ENCODE measurements at places on chromosomes 13 and 19.

DNA sequence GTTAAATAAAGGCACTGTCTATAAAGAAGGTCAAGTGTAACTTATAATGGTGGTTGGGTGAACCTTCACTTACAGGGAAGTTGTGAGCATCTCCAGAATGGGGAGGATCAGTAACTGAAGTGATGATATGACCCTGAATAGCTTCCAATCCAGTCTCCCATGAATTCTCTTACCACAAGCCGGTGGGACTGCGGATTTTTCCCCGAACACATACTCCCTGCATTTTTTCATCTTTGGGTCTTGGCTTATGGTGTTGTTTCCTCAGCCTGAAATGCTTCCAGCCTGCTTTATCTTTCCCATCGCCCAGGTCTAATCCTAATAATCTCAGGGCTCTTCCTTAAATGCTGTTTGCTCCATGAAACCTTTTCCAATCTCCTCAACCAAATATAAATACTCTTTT, 2.0 kb upstream of the CSNK1A1L start:
- DNase-seq, result no peak

- peak; percentile 67 for DNase-seq
Observed at GRCh38 chr13:61316647-61317046, 99.0 kb downstream of the PCDH20 start.

- DNase-seq, result no peak
Observed at GRCh38 chr19:13972368-13973155, 20.3 kb downstream of the DCAF15 start.

GRCh38 chr13:24207841-24208667, 47.5 kb downstream of the SPATA13 start:
- no peak for DNase-seq

DNA sequence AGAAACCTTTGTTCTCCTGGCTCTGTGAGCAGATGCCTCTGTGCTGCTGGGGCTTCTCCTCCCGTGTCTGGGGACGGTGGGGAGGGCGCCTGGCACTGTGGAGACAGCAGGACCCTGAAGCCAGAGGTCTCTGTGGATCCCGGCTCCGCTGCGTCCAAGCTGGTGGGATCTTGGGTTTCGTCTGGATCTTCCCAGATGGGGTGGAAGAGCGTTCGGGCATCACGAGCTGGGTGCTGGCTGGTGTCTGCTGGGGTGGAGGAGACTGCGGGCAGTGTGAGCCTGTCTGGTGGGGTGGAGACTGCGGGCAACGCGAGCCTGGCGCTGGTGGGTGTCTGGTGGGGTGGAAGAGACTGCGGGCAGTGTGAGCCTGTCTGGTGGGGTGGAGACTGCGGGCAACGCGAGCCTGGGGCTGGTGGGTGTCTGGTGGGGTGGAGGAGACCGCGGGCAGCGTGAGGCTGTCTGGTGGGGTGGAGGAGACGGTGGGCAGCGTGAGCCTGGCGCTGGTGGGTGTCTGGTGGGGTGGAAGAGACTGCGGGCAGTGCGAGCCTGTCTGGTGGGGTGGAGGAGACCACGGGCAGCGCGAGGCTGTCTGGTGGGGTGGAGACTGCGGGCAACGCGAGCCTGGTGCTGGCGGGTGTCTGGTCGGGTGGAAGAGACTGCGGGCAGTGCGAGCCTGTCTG, 5.6 kb downstream of the TEX29 start:
- no peak for DNase-seq

DNA sequence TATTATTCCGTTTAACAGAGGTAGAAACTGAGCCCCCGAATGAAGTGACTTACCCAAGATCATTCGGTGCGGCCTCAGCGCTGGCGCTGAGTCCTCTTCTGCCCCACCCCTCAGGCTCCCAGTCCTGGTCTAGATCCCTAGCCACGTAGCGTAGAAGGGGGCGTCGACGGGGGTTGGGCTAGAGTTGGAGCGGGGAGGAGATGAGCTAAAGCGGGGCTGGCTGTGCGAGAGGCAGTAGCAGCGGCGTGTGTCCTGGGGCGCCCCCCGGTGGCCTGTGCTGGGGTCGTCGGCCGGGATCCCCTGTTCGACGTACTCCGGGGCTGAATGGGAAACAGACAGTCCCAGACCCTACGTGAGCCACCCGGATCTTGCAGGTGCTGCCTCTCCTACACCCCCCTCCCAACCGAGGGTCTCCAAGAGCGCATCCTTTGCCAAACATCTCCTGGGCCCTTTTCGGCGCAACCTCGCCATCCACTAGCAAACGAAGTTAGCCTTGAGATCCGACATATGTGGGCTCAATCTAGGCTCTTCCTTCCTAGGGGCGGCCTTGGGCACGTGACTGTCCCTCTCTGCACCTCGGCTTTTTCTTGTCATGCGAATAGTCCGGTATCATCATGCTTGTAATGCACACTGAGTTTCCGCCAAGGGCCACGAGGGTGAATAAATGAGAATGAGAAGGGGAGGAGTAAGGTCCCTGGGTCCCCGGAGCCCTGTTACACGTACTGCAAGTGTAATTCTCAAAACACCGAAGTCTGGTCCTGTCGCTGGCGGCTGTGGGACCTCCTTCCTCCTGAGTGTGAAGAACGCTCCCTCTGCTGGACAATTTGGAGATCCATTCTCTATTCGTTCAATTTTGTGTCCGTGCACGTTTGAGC, 47.7 kb downstream of the CYP4F22 start:
- peak; percentile 96 for DNase-seq

DNA sequence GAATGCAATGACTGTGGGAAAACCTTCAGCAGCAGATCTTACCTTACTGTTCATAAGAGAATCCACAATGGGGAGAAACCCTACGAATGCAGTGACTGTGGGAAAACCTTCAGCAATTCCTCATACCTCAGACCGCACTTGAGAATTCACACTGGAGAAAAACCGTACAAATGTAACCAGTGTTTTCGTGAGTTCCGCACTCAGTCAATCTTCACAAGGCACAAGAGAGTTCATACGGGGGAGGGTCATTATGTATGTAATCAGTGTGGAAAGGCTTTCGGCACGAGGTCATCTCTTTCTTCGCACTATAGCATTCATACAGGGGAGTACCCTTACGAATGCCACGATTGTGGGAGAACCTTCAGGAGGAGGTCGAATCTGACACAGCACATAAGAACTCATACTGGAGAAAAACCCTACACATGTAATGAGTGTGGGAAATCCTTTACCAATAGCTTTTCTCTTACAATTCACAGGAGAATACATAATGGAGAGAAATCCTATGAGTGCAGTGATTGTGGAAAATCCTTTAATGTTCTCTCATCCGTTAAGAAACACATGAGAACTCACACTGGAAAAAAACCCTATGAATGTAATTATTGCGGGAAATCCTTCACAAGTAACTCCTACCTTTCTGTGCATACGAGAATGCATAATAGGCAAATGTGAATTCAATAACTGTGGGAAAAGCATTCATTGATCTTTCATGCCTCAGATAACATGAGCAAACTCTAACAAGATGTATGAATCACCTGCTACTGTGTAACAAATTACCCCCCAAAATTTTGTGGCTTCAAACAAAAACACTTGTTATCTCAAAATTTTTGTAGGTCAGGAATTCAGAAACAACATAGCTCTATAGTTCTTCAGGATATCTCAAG, 13.8 kb downstream of the ZNF557 start:
- no peak for DNase-seq

DNA sequence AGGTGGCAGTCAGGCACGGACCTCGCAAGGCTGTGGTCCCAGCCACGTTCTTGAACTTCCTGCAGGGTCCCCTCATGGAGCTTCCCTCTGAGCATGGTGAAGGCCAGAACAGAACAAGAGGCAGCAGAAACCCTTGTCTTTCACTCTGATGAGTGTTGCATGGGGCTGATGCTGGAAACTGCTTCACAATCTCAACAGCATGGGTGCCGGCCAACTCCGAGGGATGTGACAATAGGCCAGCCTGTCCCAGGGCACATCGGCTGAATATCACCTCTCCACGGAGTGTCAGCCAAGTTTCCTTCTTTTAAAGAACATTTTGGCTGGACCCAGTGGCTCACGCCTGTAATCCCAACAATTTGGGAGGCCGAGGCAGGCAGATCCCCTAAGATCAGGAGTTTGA, 173.9 kb downstream of the FOXO1 start:
- DNase-seq, result no peak

DNA sequence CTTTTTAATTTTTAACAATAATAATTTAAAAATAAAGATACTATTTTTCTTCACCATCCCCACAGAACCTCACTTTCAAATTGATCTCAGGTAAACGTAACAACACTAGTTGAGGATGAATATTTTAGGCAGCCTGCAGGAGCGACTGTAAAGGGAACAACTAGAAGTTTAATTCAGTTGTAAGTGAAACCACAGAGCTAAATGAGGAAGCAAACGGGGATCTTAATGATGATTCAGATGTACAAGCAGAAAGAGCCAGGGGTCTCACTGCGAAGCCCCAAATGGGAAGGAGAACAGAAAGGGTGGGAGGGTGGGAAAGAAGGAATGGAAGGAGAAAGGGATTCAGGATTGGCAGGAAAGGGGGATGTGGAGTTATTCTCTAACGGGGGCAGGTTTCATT, 54.6 kb upstream of the RAP2A start:
- no peak for DNase-seq

DNA sequence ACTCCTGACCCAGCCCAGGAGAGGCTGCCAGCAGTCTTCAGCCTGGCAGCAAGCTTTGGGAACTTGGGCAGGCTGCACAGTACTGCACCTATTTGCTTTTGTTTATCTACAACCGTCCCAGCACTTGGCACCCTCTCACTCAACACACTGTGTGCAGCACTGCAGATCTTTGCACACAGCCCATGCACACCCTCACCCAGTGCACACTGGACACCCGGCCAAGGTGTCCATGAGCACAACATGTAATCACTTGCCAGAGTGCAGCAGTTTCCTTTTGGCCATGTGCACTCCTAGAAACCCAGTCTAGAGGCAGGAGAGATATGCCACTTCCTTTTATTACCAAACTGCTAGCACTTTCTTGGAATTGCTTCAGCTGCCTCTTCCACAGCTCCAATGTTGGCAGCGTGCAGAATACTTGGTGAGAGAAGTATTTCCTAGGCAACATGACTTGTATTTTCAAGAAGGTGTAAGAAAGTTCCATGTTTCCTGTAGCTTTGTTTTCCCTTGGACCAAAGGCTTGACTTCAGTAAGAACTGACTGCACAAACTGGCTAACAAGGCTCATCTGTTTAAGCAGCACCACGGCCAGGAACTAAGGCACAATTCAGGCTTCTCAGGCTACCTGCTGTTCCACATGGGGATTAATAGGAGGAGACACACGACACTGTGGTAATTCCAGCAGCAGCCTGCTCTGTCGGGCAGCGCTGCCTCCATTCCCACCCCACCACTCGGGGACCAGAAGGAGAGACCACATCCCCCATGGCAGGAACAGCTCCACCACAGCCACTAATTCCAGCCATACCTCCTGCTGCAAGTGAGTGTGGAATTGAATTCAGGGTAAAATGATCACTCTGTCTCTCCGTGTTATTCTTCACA, 15.3 kb downstream of the ATP7B start:
- DNase-seq, result no peak

- DNase-seq, result no peak
Observed at GRCh38 chr13:20972731-20973130, 70.2 kb upstream of the XPO4 start.
